Mesendoderm (in vitro differentiated cells): ENCODE measurements at places on chromosomes 1 and 21.
A peak's percentile ranks its signal among the peaks of the same experiment; 100 is the strongest.

GRCh38 chr1:66166753-66167152, 367.2 kb upstream of the SGIP1 start:
- DNase-seq: no peak
- H3K27ac ChIP-seq: no peak overlapping the region
- no peaks in the 10 kb centered on the region for H3K4me1 ChIP-seq
- no peaks in the 10 kb centered on the region for H3K27me3 ChIP-seq
- H3K4me3 ChIP-seq: no peak overlapping the region

GRCh38 chr1:3668585-3669300, 16.4 kb downstream of the TP73 start:
- H3K4me3 ChIP-seq: no peak overlapping the region
- H3K36me3 ChIP-seq: no peaks in the 10 kb centered on the region
- peak; percentile 82 for DNase-seq
- H3K27me3 ChIP-seq: no peaks in the 10 kb centered on the region

DNA sequence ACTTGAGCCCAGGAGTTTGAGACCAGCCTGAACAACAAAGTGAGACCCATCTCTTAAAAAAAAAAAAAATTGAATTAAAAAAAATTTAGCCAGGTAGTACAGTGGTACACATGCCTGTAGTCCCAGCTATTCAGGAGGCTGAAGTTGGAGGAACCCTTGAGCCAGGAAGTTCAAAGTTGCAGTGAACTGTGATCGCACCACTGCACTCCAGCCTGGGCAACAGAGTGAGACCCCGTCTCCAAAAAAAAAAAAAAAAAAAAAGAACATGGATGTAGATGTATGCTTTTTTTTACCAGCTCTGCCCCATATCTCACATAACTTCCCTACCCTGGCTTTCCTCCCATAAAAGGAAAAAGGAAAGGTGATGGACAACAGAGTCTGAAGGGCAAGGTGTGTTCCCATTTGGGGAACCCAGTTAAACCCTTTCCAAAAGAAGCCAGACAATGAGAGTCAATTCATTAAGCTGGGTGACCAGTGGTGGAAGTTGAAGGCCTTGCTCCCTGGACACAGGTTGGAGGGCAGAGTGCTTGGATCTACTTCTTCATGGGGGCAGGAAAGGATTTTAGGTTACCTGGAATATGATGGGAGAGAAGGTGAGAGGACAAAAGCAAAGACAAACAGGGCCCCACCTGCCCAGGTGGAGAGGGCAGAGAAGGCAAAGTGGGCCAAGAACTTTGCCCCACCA, 2.9 kb downstream of the KRTCAP2 start:
- H3K4me3 ChIP-seq: no peak overlapping the region
- peaks cover 4% of the 10 kb centered on the region for H3K4me1 ChIP-seq
- H3K27me3 ChIP-seq: no peaks in the 10 kb centered on the region
- peaks cover 1% of the 10 kb centered on the region for H3K36me3 ChIP-seq
- no peak for DNase-seq

GRCh38 chr1:245330951-245331350, 176.2 kb downstream of the KIF26B start:
- peak; percentile 35 for DNase-seq
- H3K27me3 ChIP-seq: no peaks in the 10 kb centered on the region
- H3K4me3 ChIP-seq: peak overlapping the region; percentile 38
- no peaks in the 10 kb centered on the region for H3K36me3 ChIP-seq
- H3K4me1 ChIP-seq: no peaks in the 10 kb centered on the region

GRCh38 chr21:32328595-32328994, 29.9 kb downstream of the MRAP start:
- no peak for DNase-seq
- no peak overlapping the region for H3K4me3 ChIP-seq
- peaks cover 8% of the 10 kb centered on the region for H3K4me1 ChIP-seq
- H3K27me3 ChIP-seq: no peaks in the 10 kb centered on the region
- H3K27ac ChIP-seq: no peak overlapping the region

DNA sequence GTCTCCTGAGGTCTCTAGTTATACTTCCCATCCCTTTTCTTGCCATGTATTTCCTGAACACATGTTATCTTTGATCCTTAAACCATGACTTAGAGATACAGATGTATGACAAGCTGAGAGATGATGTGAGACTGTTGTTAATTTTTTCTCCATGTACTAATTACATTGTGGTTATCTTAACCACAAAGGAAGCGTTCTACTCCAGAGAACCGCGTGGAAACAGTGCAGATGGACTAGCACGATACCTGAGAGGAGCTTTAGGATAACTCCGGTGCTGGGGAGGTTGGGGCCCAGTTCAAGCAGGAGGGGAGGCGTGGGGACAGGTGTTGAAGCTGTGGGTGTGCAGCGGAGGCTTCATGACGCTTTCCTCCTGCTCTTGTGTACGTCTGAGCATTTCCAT, 17.5 kb downstream of the PDE9A start:
- DNase-seq: no peak
- H3K27me3 ChIP-seq: no peaks in the 10 kb centered on the region
- H3K4me3 ChIP-seq: no peak overlapping the region

- no peak overlapping the region for H3K4me3 ChIP-seq
- H3K36me3 ChIP-seq: no peaks in the 10 kb centered on the region
- peak; percentile 53 for DNase-seq
- H3K4me1 ChIP-seq: peaks cover 13% of the 10 kb centered on the region
- H3K27ac ChIP-seq: peak overlapping the region; percentile 77
- no peaks in the 10 kb centered on the region for H3K27me3 ChIP-seq
These were observed 163.7 kb downstream of the NTPCR start for GRCh38 chr1:233114159-233114558.

DNA sequence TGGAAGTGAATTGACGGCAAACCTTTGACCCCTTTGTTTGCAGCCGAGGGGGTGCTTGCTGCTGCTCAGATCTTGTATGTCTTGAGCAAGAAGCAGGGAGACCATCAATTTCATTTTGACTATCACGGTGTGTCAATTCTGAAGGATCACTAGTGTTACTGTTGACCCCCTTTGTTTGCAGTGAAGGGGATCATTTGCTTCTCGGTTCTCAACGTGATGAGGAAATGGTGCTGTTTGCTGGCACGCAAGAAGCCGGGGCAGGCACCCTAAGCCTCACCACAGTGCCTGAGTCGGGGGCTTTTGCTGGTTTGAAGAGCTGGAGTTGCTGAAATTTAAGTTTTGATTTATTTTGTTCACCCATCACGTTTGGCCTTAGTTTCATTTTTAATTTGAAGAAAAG, 7.5 kb downstream of the RBM15 start:
- no peak for DNase-seq
- H3K27ac ChIP-seq: no peak overlapping the region
- no peak overlapping the region for H3K4me3 ChIP-seq
- no peaks in the 10 kb centered on the region for H3K27me3 ChIP-seq
- H3K36me3 ChIP-seq: peaks cover 4% of the 10 kb centered on the region
- peaks cover 2% of the 10 kb centered on the region for H3K4me1 ChIP-seq

DNA sequence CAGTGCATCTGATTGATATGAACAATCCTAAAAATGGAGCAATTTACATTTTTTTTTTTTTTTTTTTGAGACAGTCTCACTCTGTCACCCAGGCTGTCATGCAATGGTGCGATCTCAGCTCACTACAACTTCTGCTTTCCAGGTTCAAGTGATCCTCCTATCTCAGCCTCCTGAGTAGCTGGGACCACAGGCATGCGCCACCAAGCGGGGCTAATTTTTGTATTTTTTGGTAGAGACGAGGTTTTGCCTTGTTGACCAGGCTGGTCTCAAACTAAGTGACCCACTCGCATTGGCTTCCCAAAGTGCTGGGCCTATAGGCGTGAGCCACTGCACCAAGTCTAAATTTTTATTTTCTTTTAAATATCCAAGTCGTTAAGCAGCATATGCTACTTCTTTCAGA, 109.0 kb downstream of the FAF1 start:
- H3K4me1 ChIP-seq: no peaks in the 10 kb centered on the region
- H3K36me3 ChIP-seq: no peaks in the 10 kb centered on the region
- H3K27ac ChIP-seq: no peak overlapping the region
- H3K4me3 ChIP-seq: no peak overlapping the region
- no peak for DNase-seq
- no peaks in the 10 kb centered on the region for H3K27me3 ChIP-seq

DNA sequence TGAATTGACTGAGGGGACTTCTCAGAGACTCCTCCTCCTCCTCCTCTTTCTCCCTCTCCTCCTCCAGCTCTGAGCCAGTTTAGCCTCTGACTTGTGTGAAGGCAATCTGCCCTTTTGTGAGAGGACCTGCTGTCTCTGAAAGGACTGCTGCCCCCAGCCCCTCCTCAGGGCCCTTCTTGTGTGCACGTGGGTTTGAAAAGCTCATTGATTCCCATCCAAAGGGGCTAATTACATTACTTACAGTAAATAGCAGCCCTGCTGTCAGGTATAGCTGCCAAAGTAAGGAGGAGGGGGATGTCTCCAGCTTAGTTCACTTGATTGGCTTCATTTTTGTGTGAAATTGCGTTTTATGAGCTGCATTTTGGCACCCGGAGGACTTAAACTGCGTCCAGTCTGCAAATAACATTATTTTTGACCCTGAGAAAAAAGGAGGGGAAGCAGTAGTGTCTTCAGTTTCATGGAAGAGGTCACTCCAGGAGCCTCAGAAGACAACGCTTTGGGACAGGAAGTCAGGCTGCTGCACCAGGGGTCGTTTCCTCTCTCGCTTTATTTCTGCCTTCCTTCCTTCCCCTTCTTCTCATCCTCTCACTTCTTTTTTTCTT, 1.8 kb upstream of the LHX9 start:
- peaks cover 93% of the 10 kb centered on the region for H3K27me3 ChIP-seq
- H3K27ac ChIP-seq: no peak overlapping the region
- no peaks in the 10 kb centered on the region for H3K36me3 ChIP-seq
- no peak overlapping the region for H3K4me3 ChIP-seq
- DNase-seq: no peak
- H3K4me1 ChIP-seq: peaks cover 6% of the 10 kb centered on the region
